ENCODE measurements at places on chromosomes 11 and 22. TPM values are rescaled to one million over a fixed set of nuclear protein-coding genes. Genes with fewer than 3 reads are reported as not detected.

The IL17REL gene
- not detected for total RNA-seq

The PTPRCAP gene
- total RNA-seq = not detected

The SLC22A6 gene
- not detected for total RNA-seq

The VSIG2 gene
- total RNA-seq = not detected

The IFITM10 gene
- total RNA-seq = 1.8 TPM

The KDM4E gene
- not detected for total RNA-seq

The DEPDC5 gene
- 7.5 TPM for total RNA-seq

The RHOD gene
- 85.6 TPM for total RNA-seq

- DNase-seq = no peak
These were observed 2211.5 kb upstream of the RAG2 start for GRCh38 chr11:38809521-38809920.

GRCh38 chr11:126293726-126294125 is 10.1 kb upstream of the DCPS start:
- no peak for DNase-seq

DNA sequence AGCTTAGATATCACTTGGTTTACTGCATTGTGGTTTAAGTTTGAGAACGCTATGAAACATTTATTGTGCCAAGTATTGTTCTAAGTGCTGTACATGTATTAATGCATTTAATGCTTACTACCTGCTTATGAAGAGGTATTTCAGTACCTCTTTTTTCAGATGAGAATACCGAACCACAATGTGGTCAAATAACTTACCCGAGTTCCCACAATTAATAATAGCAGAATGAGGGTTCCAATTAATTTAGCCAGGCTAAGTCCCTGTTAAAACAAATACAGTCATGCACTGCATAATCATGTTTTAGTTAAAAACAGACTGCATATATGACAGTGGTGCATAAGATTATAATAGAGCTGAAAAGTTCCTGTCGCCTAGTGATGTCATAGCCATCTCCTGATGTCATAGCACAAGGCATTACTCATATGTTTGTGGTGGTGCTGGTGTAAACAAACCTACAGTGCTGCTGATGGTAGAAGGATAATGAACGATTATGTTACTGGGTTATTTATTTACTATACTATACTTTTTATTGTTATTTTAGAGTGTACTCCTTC is 4.3 kb downstream of the ZC3H12C start:
- DNase-seq = no peak

DNA sequence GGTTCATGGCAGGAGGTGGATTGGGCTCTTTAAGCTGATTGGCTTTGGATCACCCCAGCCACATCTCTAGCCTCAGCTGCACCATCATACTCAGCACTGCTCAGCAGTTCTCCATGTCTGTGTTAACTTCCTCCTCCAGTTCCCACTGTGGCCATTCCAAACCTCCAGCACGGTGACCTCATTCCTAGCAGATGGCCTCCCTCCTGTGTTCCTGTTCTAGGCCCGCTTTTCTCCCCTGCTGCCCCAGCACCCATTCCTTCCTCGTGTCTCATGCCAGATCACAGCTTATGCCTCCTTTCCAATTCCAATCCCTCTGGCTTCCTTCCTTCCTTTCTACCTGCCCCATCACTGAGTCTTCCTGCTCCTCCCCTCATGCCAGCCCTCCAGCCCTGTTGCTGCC is 96.1 kb downstream of the MICAL2 start:
- no peak for DNase-seq

GRCh38 chr22:31618471-31619176 is 43.4 kb downstream of the PISD start:
- no peak for DNase-seq

DNA sequence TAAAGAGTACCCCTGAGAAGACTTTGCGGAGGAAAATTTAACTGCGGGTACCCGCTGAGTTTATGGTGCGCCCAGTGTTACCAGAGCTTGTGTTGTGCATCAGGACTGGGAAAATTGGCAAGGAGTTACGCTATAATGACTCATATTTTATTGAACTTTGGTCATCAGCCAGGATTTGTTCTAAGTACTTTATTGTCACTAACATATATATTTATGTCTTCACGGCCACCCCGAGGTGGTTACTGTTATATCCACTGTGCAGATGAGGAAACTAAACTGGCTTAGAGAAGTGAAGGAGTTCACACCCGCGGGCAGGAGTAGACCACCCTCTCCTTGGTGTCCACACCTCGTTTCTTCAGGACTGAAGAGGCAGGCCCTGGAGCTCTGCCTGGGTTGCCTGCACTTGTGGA is 667 bp downstream of the ACCS start:
- peak; percentile 6 for DNase-seq

DNA sequence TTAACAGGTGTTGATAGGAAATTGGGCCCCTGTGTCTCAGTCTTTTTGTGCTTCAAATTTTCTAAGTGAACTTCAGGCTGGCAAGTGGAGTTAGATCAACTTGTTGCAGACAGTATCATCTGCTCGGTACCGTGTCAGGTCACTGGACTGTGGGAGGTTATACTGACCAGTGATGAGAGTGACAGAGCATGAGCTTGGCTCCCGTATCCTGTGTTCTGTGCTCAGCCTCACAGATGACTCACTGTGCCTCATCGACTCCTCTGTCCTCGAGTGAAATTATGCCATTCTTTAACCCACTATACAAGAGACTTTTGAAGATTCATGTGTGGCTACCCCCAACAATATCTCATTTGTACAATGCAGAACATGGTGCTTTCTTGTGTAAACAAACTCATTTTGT is 7.9 kb downstream of the GRAP2 start:
- no peak for DNase-seq

DNA sequence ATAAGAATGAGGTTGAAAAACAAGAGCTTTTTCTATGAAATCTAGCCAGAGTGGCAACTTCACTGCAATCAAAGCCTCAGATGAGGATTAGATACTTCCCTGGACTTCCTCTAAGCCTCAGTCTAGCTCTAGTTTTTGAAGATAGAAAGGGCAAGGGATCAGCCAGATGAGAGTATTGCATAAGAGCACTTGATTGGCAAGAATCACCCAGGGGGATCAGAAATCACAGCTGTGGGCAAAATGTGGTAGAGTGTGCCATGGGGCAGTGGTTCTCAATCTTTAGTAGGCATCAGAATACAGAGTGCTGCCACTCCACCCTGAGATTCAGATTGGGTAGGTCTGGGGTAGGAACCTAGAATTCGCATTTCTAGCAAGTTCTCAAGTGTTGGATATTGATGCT is 82.4 kb downstream of the EXT2 start:
- no peak for DNase-seq

GRCh38 chr11:45798793-45799441 is 6.0 kb upstream of the SLC35C1 start:
- no peak for DNase-seq

DNA sequence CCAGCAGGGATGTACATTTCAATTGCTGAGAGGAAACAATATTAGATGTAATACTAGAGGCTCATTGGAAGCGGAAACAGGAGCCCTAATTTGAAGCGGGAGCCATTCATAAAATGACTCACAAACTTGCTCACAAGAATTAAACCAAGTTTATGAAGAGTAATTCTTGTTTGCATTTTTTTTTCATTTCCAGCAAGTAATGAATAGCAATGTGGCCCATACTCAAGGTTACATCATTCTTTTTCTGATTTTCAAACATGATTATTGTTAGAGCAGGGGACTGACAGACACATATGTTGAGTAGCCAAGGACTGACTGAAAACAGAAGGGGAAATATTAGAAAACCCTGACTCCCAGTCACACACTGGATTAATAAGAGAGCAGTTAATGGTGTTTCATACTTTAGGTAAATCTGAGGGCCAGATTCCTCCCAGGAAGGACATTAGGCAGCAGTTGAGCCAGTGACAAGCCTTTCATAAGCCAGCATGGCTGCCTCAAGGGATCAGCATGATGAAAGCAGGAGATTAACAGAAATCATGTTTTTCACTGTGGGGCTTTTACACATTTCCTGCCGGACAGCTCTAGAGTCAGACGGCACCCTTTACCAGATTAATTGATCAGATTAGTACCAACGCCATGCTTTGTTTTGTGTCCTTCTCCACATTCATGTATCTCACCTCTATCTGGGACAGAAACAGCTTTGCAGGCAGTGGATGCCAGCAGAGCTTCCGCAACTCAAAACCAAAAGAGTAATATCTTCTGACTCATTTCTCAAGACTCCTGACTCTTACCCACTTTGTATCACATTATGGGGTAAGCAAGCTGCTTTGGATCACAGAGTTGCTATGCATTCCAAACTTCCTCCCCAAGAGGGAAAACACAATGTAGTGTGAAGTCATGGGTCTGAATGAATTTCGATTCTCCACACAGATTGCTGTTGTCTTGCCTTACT is 831.6 kb downstream of the KCNA4 start:
- peak; percentile 82 for DNase-seq

GRCh38 chr11:123045101-123045500 is 16.8 kb downstream of the HSPA8 start:
- no peak for DNase-seq

All from MG63 (cell line).